Urinary bladder (tissue), 4 donors: ENCODE measurements at places on chromosomes 7 and 10.
A peak's percentile ranks its signal among the peaks of the same experiment; 100 is the strongest.

DNA sequence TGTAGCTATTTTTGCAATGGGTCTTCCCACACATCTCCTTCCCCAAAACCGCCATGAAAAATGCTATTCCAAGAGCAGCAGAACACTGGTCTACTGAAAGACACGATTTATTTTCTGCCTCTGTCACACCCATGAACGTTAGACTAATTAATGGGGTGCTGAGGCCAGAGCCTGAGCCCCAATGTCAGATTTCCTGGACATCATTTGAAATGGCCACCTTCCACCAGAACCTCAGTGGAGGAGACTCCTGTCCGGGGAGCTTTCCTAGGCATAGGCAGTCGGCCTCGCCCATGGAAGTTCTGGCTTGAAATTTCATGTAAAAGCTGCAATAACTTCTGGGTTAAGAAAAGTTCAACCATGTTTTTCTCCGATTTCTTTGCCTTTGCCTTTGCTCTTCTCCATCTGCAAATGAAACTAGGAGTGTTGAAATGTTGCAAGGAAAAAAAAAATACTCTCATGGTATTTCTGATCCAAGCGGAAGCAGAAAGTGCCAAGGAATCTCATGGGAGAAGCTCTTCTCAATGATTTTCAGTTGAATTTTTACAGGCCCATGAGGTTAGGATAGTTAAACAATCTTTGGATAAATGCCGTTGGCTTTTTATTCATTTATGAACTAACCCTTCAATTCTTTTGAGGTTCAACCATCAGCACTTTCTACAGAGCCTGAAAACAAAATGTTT is 570.8 kb upstream of the MGMT start:
- peak; percentile 77 for DNase-seq

DNA sequence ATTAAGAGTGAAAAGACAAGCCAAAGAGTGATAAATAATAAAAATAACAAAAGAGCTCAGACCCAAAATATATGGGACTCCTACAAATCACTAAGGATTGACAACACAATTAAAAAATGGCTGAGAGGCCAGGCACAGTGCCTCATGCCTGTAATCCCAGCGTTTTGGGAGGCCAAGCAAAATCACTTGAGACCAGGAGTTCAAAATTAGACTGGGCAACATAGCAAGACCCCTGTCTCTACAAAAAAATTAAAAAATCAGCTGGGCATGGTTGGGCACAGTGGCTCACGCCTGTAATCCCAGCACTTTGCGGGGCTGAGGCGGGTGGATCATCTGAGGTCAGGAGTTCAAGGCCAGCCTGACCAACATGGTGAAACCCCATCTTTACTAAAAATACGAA is 137.3 kb downstream of the IDE start:
- DNase-seq = no peak

DNA sequence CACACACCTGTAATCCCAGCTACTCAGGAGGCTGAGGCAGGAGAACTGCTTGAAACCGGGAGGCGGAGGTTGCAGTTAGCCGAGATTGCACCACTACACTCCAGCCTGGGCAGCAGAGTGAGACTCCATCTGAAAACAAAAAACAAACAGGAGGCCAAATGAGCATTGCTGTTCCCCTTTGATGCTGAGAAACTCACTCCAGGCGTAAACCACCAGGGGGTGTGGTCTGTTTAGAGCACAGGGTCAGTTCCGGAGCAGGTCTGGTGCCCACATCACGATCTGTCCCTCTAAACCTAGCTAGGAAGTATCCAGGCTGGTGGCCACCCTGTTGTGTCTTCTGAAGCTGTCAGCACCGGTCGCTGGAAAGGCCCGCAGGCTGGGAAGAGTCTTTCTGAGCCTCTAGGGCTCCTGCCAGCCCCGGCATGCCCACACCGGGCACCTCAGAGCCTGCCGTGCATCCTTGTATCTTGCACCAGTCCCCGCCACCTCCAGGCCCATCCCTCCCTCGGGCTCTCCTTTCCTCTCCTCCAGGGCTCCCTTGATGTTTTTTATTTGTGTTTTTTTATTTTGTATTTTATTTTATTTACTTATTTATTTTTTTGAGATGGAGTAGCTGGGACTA is 66.3 kb upstream of the SH2B2 start:
- DNase-seq = no peak

- DNase-seq = no peak
Measured at GRCh38 chr10:35675846-35676245, 33.8 kb upstream of the FZD8 start.
